Natural killer cell treated with Interleukin-12 subunit alpha and Interleukin-12 subunit beta and Interleukin-15 and Interleukin-18, amount 100 ng/mL, for 72 hours (primary cell): ENCODE measurements at places on chromosomes 6 and 20.

- no peak overlapping the region for H3K27ac ChIP-seq
- no peak for DNase-seq
- H3K4me1 ChIP-seq = peaks cover 4% of the 10 kb centered on the region
- no peak overlapping the region for H3K4me3 ChIP-seq
- no peaks in the 10 kb centered on the region for H3K36me3 ChIP-seq
Observed at GRCh38 chr20:19977373-19977770, 39.8 kb upstream of the NAA20 start.

- DNase-seq = no peak
- no peaks in the 10 kb centered on the region for H3K27me3 ChIP-seq
- H3K27ac ChIP-seq = no peak overlapping the region
- peaks cover 9% of the 10 kb centered on the region for H3K36me3 ChIP-seq
Observed at GRCh38 chr6:133977983-133978895, 25.2 kb downstream of the TBPL1 start.

- H3K27me3 ChIP-seq = peaks cover 9% of the 10 kb centered on the region
- no peaks in the 10 kb centered on the region for H3K36me3 ChIP-seq
- DNase-seq = no peak
- H3K27ac ChIP-seq = no peak overlapping the region
- H3K4me1 ChIP-seq = no peaks in the 10 kb centered on the region
Observed at GRCh38 chr6:168163096-168163731, 84.2 kb upstream of the FRMD1 start.

GRCh38 chr6:144710207-144710606 lies 425.1 kb downstream of the UTRN start:
- H3K4me3 ChIP-seq = no peak overlapping the region
- H3K36me3 ChIP-seq = no peaks in the 10 kb centered on the region
- no peak for DNase-seq
- H3K4me1 ChIP-seq = peaks cover 28% of the 10 kb centered on the region

DNA sequence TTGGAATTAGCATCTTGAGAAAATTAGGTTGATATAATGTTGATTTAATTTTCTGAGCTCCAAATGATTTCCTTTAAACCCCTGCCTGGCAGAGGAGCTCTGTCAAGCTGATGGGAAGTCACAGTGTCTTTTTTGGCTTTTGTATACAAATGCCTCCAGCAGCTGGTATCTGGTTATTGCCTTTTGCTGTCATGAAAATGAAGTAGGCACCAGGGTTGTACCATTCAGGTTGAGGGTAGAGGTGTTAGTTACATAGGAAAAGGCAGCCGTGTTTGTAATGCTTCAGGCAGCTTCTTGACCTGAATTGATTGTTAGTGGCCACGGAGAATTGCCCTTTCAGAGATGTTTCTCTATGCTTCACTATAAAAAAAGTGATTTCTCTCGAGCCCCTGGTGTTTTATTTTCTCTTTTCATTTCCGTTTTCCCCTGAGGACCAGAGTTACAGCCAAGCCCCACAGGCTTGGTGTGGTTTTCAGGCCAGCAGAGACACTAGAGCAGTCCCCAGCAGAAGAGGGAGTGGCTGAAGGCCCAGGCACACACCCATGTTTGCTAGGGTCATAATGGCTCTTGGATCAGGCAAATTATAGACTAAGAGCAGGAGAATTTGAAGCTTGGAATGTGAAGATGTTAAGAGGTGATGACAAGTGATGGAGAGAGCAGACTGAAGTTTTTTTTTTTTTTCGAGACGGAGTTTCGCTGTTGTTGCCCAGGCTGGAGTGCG lies 21.6 kb downstream of the CMTR1 start:
- no peaks in the 10 kb centered on the region for H3K27me3 ChIP-seq
- peaks cover 16% of the 10 kb centered on the region for H3K4me1 ChIP-seq
- H3K36me3 ChIP-seq = peaks cover 46% of the 10 kb centered on the region
- peak overlapping the region; percentile 73 for H3K27ac ChIP-seq

DNA sequence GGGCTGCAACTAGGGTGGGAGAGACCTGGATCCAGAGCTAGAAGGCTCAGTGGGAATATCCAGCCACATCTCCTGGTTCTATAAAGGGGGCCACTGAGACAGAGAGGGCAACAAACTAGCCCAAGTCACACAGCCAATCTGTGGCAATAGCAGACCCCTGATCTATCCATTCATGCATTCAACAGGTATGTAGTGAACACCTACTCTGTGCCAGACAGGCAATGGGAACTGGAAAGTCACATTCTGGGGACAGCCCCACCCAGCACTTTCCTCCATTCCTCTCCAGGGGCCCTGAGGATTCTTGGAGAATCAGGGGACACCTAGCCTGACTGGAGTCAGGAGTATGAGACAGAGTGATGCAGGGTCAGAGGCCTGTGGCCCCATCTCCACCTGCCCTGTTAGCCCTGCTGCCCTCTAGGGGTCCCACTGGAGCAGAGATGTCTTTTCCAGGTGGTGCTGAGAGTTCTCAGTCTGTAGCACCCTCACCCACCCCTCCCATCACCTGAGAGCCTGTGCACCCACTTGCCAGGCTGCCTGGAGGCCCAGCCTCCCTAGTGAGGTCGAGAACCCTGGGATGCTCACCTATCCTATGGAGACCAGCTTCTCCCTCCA lies 13.6 kb downstream of the BPIFA2 start:
- H3K4me3 ChIP-seq = no peak overlapping the region
- no peaks in the 10 kb centered on the region for H3K36me3 ChIP-seq
- DNase-seq = no peak
- H3K27ac ChIP-seq = no peak overlapping the region
- H3K27me3 ChIP-seq = no peaks in the 10 kb centered on the region
- no peaks in the 10 kb centered on the region for H3K4me1 ChIP-seq

DNA sequence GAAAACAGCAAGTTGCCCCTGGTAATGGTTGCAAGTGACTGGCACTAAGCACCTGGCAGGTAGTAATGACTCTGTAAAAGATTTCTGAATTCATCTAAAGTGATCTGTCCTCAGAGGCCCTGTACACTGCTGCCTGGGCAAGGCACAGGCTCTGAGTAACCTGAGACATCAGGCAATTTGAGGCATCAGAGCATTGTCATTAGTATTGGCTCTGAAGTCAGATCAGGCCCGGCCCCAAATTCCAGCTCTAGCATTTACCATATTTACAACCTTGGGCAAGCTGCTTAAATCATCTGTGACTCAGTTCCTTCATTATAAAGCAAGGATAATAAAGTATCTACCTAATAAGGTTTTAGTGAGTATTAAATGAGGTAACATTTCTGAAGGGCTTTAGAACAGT lies 17.3 kb upstream of the TENT5A start:
- no peaks in the 10 kb centered on the region for H3K36me3 ChIP-seq
- no peak overlapping the region for H3K4me3 ChIP-seq
- peaks cover 14% of the 10 kb centered on the region for H3K27me3 ChIP-seq
- no peak for DNase-seq

GRCh38 chr6:33250731-33251130 lies 20.9 kb downstream of the VPS52 start:
- no peaks in the 10 kb centered on the region for H3K27me3 ChIP-seq
- H3K4me1 ChIP-seq = peaks cover 29% of the 10 kb centered on the region
- H3K4me3 ChIP-seq = peak overlapping the region; percentile 97
- H3K27ac ChIP-seq = peak overlapping the region; percentile 96
- H3K36me3 ChIP-seq = peaks cover 16% of the 10 kb centered on the region
- no peak for DNase-seq
